ENCODE measurements at places on chromosomes 12 and 14.

- no peak for DNase-seq
These were observed 168.3 kb downstream of the DAD1 start for GRCh38 chr14:22420598-22421186.

- peak; percentile 58 for DNase-seq
These were observed 10.2 kb downstream of the OR6S1 start for GRCh38 chr14:20631023-20631879.

DNA sequence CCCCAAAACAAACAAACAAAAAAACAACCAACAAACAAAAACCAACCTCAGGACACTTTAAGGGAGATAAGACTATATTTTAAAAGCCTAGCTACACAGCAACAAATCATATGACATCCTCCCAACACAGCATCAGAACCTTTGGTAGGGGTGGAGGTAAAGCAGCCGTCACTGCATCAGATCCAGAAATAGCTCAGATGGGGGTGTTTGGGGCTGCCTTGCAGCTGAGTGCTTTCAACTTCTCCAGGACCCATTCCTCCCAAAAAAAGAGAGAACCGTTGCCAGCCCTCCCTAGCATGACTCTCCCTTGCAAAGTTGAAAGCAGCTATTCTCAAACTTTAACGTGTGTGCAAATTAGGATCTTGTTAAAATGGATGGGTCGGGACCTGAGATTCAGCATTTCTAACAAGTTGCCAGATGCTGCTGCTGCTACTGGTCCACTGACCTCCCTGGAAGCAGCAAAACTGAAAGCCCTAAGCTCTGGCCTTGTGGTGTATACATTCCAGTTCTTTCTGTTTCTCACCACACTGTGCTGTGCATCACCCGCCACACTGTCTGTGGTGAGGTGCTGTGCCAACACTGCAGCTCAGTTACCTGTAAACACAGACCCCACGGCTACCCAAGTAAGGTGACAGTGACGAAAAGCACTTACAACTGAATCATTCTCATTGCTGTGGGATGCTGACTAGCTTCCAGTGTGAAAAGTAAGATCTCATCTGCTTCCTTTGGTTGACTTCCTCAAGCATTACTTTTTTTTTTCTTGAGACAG lies 54.0 kb downstream of the SLC38A1 start:
- peak; percentile 59 for DNase-seq

DNA sequence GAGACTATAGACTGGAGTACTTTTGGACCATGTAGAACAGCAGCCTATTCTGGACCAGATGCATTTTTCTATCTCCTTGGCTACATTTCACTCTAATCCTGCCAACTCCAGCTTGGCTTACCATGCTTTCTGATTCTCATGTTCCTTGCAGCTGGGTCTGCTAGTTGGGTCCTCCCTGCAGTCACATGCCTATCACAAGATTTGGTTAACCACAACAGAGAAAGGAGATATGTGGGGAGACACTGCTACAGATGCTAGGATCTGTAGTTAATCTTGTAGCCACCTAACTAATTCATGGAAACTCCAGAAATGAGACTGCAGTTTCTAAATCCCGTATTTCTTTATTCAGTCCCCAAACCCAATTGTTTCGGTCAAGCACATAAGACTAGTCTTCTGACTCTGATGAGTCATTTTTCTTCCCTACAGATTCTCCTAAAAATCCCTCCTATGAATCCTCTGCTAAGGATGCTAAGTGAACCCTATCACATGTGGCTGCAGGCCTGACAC lies 410.6 kb downstream of the DAD1 start:
- DNase-seq, result no peak

DNA sequence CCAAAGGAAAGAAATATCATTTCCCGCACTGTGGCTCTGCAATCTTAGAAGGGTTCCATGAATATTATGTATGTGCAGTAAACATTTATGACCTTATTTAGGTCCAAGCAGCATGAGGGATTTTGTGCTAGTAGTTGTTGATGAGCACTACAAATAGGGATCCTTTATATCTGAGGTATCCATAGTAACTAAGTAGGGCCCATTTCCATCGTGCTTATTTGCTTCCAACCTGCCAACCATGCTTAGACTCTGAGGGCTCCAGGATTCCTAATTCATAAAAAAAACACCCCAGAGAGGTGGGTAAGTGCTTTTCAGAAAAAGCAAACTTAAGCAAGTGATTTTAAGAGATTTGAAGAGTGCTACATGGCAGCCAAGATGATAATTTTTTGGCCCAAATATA lies 39.7 kb downstream of the HMGA2 start:
- DNase-seq, result no peak

GRCh38 chr12:14418451-14418890 lies 53.0 kb downstream of the ATF7IP start:
- no peak for DNase-seq
